ENCODE measurements at places on chromosomes 11 and 22.

GRCh38 chr11:128501008-128501407, 86.3 kb downstream of the ETS1 start:
- no peak for DNase-seq

DNA sequence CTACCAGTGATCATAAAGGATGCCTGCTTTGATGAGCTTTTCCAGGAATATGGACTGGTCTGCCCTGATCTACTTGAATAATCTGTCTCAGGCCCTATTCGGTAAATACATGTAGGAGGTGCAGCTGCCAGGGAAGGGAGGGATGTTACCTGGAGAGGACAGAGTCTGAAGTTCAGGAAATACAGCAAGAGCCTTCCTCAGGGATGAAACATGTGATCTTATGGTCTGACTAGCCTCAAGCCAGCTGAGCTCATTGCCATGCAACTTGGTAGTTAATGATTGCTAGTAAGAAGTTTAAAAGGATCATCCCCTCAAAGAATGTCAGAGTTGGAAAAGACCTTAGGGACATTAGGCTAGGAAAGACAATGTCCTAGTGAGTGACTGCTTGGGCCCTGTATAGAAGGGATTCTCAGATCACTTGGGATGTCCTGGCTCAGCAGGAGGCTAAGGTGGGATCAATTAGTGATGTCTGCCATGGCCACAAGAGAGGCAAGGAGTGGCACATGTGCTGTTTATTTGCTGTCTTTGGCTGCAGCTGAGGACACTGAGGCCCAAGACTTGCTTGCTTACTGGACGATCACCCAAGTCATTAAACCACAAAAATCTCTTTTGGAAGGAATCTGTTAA, 18.5 kb downstream of the PTPRJ start:
- no peak for DNase-seq

DNA sequence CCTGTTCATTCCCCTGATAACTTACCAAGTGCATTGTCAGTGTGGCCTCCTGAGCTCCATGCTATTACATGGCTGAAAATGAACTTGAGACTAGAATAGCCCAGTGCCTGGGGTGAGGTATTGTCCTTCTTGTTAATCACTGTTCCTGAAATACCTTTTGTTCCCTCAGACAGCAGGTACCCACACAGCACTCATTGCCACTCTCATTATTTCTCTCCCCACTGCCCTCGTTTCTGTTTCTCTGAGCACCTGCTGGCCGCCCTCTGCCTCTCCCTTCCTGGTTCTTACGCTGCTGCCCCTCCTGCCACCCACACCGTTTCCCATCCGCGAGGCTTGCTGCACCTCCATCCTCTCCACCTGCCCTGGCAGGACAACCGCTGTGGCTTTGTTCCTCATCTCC, 36.9 kb upstream of the RAB1B start:
- no peak for DNase-seq

DNA sequence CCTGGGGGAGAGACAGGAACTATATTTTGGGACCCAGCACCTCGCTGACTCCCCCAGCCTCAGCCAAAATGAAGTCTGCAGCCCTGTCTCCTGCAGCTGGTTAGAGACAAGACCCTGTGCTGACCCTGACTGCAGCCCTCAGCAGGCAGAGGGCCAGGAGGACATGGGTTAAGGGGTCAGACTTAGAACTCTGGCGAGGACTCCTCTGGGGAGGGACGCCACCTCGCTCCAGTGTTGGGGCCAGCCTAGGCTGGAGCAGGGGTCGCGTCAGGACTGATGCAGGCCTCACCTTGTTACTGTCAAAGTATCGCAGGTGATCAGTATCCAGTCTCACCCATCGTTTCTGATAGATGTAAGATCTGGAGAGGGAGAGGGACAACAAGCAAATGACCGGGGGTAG, 36.9 kb upstream of the PDE2A start:
- DNase-seq, result no peak

GRCh38 chr11:109077291-109077920, 344.6 kb upstream of the C11orf87 start:
- DNase-seq, result no peak

DNA sequence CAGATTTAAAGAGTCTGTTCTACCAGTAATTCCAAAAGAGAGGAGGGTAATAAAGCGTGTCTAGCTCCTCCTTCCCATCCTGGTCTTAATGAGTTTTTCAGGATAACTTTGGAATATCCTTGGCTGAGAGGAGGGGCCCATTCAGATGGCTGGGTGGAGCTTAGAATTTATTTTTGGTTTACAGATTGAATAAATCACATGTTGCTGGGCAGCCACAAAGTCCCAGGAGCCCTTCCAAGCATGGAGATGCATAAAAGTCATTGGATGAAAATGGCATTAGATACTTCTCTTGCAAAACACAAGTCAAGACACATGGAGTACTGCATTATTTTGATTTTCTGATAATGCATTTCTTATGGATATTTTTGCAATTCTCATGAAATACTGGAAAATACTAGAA, 139.0 kb downstream of the TRPC6 start:
- no peak for DNase-seq

GRCh38 chr22:32311551-32312071, 46.1 kb upstream of the RFPL3 start:
- no peak for DNase-seq

GRCh38 chr11:8658321-8659057, 24.0 kb downstream of the TRIM66 start:
- no peak for DNase-seq

GRCh38 chr11:107882095-107882820, 23.7 kb upstream of the SLC35F2 start:
- peak; percentile 54 for DNase-seq

DNA sequence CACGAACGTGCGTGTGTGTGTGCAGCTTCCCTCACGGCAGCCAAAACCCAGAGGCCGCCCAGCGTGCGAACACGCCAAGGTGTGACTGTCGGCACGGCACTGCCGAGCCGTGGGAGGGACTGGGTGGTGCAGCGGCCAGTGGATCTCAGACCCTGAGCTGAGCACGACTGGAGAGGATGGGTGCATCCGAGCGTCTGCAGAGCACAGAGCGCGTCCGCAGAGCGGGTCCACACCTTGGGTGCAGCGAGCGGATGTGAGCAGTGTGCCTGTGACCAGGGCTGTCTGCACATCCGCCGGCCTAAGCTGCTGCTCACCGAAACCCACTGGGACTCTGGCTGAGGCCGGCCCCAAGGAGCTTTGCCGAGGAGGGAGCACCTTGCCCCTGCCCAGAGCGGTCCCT, 22.7 kb downstream of the PTDSS2 start:
- no peak for DNase-seq

GRCh38 chr11:107973641-107974040, 35.1 kb upstream of the CUL5 start:
- DNase-seq, result no peak

DNA sequence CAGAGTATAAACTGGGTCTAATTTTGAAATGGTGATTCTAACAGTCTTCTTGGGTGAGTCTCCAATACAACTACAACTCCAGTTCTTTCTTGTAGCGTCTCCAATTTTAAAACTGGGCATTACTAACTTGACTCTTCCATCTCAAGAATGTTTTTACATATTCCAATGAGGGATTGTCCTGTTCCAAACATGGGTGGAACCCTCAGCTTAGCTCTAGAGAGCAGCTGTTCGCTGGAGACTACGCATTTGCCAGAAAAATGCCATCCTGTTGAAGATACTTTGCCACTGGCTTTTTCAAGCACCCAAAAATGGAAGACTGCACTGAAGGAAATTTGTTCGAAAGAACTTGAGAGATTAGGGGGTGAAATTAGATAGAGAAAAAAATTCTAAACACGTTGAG, 870.0 kb downstream of the NTM start:
- DNase-seq, result no peak

DNA sequence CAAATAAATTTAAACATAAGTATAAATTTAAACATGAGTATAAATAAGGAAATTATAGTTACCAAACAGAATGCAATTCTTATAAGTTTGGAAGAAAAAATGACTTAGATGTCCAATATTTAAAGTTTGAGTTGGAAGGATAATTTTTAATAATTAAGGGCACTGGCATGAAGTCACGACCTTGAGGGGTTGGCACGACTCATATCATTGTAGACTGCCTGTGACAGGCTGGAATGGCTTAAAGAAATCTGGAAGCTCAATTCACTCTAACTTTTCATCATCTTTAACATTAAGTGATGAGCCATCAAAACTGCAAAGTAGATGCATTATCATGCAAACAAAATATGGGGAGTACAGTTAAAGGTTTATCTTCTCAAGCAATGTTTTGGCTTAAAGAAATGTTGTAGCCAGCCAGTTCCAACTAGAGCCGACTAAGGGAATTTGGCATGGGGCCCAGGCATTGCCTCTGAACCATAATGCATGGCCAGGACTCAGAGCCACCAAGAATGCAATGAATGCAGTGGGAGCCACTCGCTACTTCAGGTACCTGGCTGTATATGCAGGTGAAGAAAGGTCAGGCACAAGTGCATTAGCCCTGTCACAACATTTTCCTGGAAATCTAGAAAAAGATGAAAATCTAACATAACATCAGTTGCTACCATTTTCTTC, 33.4 kb downstream of the PGR start:
- peak; percentile 2 for DNase-seq

DNA sequence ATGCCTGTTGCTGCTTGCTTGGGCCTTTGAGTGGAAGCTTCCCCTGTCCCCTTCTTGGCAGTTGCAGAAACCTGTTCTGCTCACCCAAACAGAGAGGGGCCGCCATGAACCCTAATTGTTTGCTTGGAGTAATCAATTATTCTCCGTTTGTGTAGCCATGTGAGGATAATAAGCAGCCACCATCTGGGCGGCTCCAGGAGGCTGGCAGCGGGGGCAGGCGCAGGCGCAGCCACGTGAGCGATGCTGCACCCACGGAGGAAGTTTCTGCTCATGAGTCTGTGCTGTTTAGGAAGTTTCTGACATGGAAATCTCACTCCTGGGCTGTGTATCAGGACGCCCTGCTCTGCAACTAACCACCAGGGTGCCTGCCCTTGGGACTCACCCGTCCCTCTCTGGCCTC, 90.1 kb downstream of the MPPED1 start:
- no peak for DNase-seq

GRCh38 chr11:69321877-69322361, 28.0 kb downstream of the MYEOV start:
- peak; percentile 61 for DNase-seq

- DNase-seq, result peak; percentile 22
These were observed 28.2 kb downstream of the HEPHL1 start for GRCh38 chr11:94049351-94049750.

- no peak for DNase-seq
These were observed 23.6 kb upstream of the MUC5B start for GRCh38 chr11:1199241-1199750.

DNA sequence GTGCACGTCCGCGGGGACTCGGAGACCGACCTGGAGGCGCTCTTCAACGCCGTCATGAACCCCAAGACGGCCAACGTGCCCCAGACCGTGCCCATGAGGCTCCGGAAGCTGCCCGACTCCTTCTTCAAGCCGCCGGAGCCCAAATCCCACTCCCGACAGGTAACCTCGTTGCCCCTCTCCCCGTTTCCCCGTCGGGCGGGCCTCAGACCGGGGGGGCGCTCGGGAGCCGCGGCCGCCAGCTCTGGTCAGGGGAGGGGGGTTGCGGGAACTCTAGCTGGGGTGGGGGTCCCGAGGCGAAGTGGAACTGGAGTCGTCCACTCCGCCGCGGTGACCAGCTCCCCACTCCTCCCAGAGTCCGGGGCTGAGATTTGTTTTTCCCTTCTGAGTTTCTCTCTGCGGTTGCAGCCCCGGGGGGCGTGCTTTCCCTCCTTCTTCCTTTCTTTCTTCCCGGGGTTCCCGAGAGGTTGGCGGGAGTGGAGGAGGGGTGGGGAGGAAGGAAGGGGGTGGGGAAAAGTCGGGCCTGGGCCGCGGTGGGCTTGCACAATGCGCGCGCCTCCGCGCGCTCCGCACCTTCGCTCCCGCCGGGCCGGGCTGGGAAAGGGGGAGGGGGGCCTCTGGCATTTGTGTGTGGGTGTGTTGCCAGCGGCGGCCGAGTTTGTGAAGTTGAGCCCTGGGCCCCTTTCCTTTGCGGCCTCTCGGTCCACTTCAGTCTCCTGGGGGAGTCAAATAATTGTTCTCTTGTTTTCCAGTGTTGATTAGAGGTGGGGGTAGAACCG, 952 bp downstream of the YAP1 start:
- DNase-seq, result peak; percentile 80

DNA sequence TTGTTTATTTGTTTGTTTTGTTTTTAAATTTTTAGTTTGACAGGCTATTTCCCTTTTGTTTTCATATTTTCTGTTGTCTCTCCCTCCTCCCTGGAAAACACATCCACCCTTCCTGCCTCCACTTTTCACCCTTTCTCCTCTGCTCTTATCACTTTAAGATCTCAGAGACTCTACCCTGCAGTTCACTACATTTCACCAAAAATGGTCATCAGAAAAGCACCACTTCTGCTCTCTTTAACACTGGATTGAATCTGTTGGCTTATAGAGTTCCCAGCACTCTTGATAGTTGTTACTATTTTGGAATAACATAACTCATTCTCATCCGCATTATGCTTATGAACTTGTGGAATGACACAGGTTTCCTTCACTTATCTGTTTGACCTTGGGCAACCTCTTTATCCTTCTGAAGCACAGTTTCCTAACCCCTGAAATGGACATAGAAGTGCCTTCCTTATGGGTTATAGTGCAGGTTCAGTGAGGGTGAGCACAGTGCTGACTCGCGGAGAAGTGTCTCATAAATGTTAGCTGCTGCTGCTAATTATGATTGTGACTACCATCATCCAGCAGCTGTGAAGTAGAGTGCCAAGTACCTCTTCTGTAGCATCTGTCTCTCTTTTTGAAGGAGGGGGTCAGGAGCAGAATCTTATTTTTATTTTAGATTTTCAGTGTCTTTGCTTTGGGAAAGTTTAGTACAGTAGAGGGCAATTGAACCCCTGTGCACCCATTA, 15.0 kb downstream of the TEAD1 start:
- DNase-seq, result no peak

DNA sequence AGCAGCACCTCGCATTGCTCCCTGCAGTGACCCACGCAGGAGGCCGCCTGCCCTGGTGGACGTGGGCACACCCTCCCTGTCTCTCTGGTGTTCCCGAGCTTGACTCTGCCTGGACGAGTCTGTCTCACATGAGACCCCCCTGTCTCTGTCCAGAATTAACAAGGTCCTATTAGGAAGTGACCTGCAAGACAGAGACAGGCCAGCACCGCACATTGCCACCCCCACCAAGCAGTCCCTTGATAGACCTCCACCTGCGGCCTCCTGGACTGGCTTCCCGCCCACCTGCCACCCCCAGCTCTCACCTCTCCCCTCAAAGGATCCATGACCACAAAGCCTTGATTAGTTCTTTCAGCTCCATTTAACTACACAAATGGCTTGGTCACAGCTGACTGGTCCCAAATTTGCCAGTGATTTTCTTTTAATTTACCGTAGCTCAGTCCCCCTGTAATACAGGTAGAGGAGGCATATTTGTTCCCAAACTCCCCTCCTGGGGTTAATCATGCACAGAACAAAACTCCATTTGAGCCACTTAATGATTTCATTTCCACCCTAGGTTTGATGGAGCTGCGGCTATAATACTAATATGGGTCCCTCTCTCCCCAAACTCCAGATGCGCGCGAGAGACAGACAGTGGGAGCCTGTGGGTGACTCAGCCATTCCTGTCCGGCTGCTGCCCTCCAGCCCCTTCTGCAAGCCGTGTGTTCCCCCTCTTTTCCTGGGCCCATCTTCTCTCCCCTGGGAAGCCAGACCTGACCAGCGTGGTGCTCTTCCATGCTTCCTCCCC, 11.2 kb downstream of the SPATA19 start:
- DNase-seq, result no peak

- DNase-seq, result no peak
These were observed 2.7 kb upstream of the IGSF22 start for GRCh38 chr11:18728658-18729057.

GRCh38 chr11:55457641-55458040, 89.9 kb downstream of the OR4A15 start:
- DNase-seq, result no peak

- DNase-seq, result peak; percentile 48
These were observed 1.3 kb downstream of the GNG3 start for GRCh38 chr11:62708793-62709192.

- DNase-seq, result no peak
These were observed 61.3 kb downstream of the DENND5A start for GRCh38 chr11:9203691-9204311.

All from epithelial cell of esophagus (primary cell).